ENCODE measurements at places on chromosomes 3 and 15.
A peak's percentile ranks its signal among the peaks of the same experiment; 100 is the strongest.

DNA sequence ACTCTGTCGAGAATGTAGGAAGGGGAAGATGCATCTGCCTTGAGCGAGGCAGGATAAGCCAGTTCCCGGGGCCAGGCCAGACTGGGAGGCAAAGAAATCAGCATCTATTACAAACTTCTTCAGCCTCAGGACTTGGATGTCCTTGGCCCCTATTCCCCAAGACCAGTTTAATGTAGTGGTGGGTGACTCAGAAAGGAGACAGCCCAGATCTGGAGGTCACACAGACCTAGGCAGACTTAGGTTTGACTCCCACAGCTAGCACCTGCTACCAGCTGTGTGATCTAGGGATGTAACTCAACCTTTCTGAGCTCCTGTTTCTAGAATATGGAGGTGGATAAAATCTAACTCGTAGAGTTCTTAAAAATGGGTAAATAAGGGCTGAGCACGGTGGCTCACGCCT, 409.5 kb upstream of the PROK2 start:
- no peak for DNase-seq

DNA sequence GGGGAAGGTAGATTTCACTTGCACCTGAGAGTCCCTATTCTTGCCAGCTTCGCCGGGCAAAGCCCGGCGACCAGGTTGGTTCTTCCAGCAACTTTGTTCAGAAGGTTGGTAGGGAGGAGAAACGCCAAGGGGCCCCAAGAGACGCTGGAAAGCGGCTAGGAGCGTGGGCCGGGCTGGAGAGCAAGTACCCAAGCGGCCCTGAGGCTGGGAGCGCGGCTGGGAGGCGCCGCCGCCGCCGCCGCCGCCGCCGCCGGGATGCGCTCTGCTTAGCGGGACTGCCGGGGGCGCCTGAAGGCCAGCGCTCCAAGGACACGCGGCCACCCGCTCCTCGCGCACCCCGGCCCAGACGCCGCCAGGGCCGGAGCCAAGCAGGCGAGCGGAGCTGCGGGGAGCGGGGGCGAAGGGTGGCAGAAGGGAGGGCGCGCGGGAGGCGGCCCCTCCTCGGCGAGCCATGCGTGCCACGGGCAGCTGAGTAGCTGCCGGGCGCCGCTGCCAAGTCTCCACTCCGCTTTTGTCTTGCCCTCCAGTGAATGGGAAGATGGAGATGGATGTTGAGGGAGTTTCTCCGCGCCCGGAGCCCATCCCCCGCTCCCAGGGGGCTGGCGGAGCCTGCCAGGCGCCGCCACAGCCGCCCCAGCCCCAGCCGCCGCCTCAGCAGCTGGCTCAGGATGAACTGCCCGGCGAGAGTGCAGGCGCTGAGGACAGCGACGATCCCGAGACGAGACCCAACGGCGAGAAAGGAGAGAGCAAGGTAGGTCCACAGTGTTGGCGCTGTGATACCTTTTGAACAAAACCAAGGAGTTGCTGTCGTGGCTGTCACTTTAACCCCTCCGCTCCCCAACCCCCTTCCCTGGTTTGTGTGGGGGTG, 227.4 kb upstream of the AZI2 start:
- no peak for DNase-seq

GRCh38 chr3:110459021-110459420, 612.6 kb upstream of the NECTIN3 start:
- no peak for DNase-seq

DNA sequence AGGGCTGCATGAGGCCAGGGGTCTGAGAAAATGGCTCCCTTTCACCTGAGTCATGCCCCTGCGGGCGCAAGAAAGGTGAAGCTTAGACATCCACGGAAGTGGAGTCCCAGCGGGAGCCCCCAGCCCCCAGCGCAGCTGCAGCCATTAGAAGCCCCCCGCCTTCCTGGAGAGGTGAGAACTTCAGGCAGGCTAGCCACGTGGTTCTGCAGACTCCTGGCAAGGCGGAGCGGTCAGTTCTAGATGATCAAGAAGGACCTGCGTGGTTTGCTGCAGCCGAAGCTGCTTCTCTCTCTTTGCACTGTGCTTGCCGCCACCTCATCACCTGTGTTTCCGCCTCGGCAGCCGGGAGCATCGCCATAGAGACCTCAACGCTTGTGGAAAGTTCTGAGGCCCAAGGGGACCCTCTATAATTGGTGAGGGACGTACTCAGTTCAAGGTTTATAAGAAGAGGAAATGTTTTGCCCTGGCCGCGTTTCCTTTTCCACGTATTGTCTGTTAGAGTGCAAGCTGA, 15.8 kb upstream of the KCNMB3 start:
- no peak for DNase-seq

GRCh38 chr15:80654299-80654698, 40.8 kb upstream of the ABHD17C start:
- peak; percentile 35 for DNase-seq

GRCh38 chr15:20358066-20358778, 183.4 kb downstream of the GOLGA6L6 start:
- DNase-seq: no peak

DNA sequence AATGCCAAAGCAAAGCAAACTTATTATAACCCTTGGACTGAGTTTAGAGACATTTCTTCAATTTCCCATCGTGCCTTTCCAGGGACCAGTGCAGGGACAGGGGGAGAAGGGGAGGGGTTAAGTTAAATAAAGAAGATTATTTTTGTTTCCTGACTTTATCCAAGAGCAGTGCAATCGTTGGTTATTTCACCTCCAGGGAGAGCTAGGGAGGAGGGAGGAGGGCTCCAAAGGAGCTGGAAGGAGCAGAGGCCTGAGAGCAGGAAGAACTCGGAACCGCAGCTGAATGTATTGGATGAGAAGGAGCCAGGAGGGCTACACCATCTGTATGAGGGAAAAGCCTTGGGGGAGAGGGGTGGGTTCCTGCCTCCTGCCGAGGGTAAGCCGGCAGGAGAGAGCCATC, 20.7 kb downstream of the HAPLN3 start:
- DNase-seq: no peak

GRCh38 chr15:50182219-50183013, 420 bp downstream of the SLC27A2 start:
- no peak for DNase-seq

DNA sequence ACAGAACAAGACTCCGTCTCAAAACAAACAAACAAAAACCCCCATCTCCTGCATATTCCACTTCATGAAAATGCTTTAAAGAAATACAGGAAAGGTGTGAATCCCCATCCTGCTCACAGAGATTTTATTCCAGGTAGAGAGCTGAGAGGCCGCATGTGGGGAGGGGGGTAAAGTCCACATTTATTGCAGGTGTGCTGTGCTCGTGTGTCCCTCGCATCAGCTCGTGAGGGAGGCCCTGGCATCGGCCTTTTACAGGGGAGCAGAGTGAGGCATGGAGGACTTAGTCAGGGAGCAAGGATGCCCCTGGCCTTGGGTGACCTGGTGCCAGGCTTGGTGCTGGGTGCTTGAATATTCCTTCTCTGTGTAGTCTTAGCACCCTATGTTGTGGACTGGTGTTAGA, 413.5 kb upstream of the C2CD4B start:
- DNase-seq: no peak

DNA sequence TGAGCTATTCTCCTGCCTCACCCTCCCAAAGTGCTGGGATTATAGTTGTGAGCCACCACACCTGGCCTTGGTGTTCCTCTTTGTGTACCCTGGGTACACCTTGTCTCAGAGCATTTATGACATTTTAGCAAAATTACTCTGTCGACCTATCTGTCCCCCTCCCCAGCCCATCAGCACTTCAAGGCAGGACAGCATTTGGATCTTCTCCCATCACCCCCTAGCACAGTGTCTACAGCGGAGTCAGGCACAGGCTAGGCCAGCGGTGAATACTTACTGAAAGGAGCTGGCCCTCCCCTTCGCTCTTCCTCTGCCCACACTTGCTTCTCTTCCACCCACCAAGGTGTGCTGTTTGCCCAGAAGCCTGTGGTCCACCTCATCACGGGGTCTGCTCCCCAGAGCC, 20.4 kb upstream of the CLK3 start:
- no peak for DNase-seq

DNA sequence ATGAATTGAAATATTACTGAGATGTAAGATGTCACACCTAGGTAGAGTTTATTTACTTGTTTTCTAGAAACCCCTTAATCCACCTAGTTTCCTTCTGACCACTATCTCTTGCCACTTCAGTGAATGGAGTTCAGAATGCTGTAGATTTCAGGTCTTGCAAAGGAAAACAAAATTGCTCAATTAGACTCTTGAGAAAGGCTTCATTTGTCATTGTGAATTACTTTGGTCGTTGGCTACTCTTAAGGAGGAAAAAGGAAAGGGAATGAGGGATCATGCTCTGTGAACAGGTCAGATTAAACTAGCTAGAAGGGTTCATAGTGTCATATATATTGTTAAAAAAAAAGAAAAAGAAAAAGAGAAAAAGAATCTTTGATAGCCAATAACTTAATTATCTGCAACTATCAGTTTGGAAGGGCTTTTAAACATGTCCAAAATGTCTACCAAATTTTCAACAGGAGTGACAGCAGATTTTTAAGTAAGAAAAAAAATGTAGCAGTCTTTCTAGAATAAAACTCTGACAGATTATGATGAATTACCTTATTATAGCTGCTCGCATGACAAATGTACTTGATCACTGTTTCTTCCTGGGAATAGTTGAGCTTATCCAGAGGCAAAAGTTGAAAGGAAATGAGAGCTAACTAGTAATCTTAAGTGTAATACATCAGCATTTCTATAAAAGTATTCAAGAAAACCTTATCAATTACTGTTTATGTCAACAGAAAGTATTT, 543.5 kb downstream of the CADM2 start:
- DNase-seq: no peak

GRCh38 chr3:77475507-77475906, 435.6 kb downstream of the ROBO2 start:
- DNase-seq: no peak

- no peak for DNase-seq
These were observed 3.1 kb downstream of the ARPIN start for GRCh38 chr15:89909611-89910010.

Data from iPS DF 19.7 (cell line).